Type B pancreatic cell (in vitro differentiated cells): ENCODE measurements at places on chromosomes 3 and 15. TPM values are rescaled to one million over a fixed set of nuclear protein-coding genes. Genes with fewer than 3 reads are reported as not detected.
A peak's percentile ranks its signal among the peaks of the same experiment; 100 is the strongest.

The POLR2H gene
- total RNA-seq: 87.8 and 90.5 TPM in 2 replicates

DNA sequence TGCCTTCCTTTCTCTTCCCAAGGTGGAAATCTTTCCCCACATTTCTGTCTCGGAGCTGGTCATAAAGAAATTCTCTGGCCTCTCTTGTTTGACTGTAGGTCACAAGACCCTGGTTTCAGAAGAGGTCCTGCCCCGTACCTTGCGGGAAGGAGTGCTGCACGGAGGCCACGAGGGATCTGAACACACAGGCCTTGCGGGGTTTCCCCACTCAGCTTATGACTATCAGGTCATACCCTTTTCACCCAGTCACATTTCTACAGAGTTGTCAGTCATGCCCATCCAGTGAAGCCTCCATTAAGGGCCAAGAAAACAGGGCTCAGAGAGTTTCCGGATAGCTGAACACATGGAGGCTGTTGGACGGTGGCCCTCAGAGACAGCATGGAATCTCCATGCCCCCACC is 54.7 kb upstream of the ATP13A3 start:
- DNase-seq: no peak

GRCh38 chr3:58868097-58868779 is 181.6 kb downstream of the CFAP20DC start:
- DNase-seq: no peak

DNA sequence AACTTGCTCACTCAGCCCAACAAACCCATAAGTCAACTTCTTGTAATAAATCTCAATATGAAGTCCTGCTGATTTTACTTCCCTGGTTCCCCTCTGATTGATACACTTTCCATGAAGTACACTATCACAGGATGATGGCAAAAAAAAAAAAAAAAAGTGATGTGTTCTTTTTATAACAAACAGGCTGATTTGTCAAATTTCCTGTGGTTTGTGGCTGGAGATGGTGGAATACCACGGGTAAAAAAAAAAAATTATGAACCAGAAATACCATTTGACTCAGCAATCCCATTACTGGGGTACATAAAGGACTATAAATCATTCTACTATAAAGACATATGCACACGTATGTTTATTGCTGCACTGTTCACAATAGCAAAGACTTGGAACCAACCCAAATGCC is 10.7 kb upstream of the SERPINI2 start:
- DNase-seq: no peak

DNA sequence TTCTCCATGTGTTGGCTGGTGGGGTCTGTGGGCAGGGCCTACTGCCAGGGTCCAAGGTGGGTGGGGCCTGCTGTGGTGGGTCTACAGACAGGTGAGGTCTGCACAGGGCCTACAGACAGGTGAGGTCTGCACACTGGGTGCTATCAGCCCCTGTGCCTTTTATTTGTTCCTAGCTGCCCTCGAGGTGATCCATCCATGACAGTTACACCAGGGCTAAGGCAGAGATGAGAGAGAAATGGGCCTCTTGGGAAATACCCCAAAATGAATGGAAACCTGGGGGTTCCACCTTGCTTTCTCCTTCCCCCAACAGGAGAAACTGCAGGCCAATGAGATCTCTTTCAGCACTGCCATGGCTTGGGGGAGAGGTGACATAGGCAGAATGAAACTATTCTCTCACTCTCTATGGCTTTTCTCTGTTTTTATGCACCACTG is 36.4 kb downstream of the CFAP100 start:
- DNase-seq: peak; percentile 31

The WDR49 gene
- total RNA-seq: 0.48 and 1.2 TPM in 2 replicates

- DNase-seq: no peak
Measured at GRCh38 chr15:57033715-57034439, 115.4 kb downstream of the TCF12 start.

GRCh38 chr3:175342196-175342595 is 483.1 kb downstream of the NAALADL2 start:
- DNase-seq: no peak

- DNase-seq: no peak
Measured at GRCh38 chr3:153553605-153553945, 391.5 kb downstream of the RAP2B start.

GRCh38 chr3:55567615-55568014 is 80.5 kb upstream of the WNT5A start:
- DNase-seq: no peak

The BFSP2 gene
- not detected in 2 replicates for total RNA-seq

DNA sequence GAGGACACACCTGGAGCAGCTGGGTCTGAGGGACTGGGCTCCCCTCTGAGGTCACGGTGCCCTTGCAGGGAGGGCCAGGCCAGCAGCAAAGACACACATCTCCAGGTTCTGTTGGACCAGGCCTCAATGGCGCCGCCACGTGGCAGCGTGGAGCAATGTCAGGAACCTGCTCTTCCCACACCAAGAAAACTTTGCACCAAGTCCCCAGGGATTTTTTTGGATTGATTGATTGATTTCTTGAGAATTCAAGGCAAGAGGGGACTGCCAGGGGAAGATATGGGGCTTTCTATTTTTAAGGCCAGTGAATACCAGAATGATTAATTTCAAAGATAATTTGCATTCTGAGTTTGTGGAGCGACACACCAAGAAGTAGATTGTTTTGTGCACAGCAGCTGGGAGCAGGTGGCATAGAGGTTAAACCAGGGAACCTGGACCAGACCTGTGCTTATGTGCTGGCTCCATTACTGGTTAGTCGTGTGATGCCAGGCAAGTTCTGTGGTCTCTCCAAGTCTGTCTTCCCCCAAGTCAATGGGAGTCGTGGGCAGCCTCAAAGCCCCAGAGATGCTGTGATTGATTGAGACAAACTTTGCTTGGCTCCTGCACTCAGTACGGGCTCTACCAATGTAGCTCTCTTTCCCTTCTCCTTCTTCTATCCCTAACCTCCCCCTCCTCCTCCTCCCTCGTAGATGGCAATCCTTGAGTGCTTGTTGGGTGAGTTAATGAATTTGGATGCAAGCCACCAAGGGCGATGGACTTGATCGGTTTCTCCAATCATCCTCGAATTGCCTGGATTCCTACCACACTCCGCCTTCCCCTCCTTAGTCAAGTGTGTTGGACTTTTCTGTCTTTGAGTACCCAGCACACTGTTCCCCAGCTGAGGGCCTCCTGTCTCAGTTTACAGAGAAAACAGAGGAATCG is 96.2 kb upstream of the TRPM1 start:
- DNase-seq: no peak

DNA sequence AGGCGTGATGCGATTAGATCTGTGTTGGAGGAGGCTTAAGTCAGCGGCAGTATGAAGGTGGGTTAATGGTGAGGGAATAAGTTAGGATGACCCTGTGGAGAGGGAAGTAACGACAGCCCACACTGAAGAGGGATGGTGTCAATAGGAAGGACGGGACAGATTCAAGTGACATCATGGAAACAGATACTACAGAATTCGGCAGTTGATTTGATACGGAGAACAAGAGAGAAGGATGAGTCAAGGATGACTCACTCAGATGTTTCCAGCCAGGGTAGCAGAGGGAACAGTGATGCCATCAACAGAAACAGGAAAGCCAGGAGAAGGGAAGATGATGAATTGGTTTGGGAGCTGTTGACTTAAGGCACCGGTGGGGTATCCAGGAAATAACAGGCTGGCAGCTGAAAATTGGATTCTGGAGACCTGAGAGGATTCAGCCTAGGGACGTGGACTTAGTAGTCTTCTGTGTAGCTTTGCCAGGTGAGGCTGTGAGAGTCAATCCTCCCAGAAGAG is 38.0 kb downstream of the SHC4 start:
- no peak for DNase-seq

The CFAP92 gene
- 4.4 and 4.5 TPM in 2 replicates for total RNA-seq

The DNAH12 gene
- total RNA-seq: 0.29 and 0.87 TPM in 2 replicates

DNA sequence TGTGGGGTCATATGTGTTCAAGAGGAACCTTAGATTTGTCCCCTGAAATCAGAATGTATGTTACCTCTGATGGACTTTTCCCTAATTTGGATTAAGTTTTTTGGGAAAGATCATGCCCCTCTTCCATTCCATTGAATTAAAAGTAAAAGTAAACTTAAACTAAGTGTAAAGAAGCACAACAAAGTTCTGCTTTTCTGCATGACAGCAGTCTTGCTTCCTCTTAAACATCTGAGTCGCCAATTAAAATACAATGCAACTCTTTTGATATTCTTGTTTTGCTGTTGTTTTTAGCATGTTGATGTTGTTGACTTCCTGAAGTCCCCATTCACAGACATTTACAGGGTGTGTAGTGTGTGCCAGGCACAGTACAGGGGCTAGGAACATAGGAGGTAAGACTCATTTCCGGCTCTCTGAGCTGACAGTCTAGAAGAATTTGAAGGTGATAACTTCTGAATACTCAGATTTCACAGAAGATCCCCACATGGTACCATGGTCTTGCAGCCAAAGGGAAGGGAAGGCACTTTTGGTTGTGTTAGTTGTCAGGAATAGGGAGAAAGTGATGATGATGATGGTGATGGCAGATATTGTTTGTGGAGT is 45.0 kb downstream of the USP13 start:
- no peak for DNase-seq

GRCh38 chr3:135444058-135444457 is 521.5 kb upstream of the PPP2R3A start:
- DNase-seq: no peak

GRCh38 chr15:67559158-67559557 is 16.7 kb downstream of the MAP2K5 start:
- no peak for DNase-seq

- no peak for DNase-seq
Measured at GRCh38 chr3:123344175-123344906, 104.5 kb downstream of the ADCY5 start.

- DNase-seq: no peak
Measured at GRCh38 chr3:5022187-5022965, 43.1 kb downstream of the BHLHE40 start.

- no peak for DNase-seq
Measured at GRCh38 chr3:32399030-32399620, 7.5 kb downstream of the CMTM7 start.

DNA sequence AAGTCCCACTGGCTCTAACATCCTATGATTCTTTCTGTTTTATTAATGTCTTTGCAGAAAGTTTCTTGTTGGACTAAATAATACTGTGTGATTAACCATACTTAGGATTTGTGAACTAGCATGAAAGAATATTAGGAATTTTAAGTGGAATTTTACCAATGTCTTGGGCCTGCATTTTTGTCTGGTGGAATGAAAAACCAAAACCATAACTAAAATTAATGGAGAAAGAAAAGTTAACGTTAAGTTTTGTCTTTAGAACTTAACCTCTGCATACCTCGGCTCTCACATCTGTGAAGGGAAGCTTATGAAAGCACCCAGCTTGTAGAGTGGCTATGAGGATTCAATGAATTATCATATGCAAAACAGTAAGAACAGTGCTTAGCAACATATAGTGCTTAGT is 6.5 kb downstream of the FBN1 start:
- DNase-seq: no peak

The NANOGP8 gene
- not detected in 2 replicates for total RNA-seq

GRCh38 chr3:85387913-85388505 is 429.2 kb downstream of the CADM2 start:
- DNase-seq: no peak

- DNase-seq: no peak
Measured at GRCh38 chr15:93720607-93721006, 510.8 kb upstream of the MCTP2 start.

- no peak for DNase-seq
Measured at GRCh38 chr3:37645517-37646380, 215.9 kb upstream of the CTDSPL start.

- DNase-seq: no peak
Measured at GRCh38 chr15:40354408-40355171, 3.4 kb upstream of the DISP2 start.

GRCh38 chr3:39900462-39901002 is 91.1 kb downstream of the MYRIP start:
- no peak for DNase-seq

DNA sequence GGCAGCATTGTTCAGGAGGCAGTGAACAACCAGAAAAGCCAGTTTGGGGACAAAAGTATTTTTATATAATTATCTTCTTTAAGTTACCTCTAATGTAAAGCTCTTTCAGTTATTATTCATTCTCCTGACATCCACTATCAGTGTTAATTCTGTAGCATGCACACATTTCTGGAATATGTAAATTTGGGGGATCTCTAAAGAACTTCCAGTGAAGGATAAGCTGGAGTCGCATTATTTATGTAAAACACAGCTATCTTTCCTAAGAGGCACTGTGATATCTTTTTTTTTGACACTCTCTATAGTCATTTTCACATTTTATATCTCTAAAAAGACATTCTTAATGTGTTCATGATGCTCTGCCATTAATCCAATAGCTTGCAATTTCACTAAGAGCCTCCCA is 26.7 kb downstream of the SATB1 start:
- DNase-seq: no peak

DNA sequence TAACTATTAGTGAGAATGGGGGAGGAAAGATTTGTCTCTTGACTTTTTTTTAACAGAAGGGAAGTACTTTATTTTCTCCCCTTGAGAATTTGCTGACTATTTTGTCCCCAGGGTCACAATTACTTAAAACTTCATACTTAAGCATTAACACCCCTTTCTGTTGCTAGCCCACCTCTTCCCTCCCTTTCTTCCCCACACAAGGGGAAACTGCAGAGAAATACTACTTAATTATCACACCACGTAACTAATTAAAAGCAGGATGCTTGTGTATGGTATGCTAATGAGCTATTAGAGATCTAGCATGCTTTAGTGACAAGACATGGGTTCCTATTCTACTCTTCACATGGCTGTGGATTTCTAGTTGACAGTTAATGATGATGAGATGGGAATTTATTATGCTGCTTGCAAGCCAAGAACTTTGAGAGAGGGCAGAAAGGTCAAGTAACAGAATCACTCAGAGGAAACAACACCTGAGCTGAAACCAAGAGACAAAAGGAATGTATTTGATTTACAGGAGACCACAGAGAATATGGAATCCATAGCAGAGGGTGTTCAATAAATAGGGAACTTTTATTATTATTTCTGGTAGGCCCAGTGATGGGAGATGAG is 179.2 kb downstream of the LSAMP start:
- no peak for DNase-seq

DNA sequence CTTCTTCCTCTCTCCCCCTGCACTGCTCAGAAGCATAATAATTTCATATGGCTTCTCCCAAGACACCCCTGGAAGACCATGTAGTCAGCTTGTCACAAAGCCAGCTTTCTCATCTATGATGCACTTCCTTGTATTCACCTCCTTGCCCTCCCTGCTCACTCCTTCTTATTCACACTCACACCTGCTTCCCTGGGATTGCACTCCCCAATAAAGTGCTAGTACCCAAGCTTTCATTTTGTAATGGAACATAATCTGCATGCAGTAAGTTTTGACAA is 76.9 kb upstream of the FRMD4B start:
- no peak for DNase-seq
